ENCODE measurements at places on chromosomes 5 and 9.

GRCh38 chr9:117704024-117704575, at the start of gene TLR4:
TSS of gene TLR4 (plus strand) at chr9:117704403. CDS start at chr9:117704473, 70 bp downstream.
- no peak for DNase-seq

GRCh38 chr5:21919414-21920022, 933.6 kb downstream of the CDH12 start:
- DNase-seq, result no peak

DNA sequence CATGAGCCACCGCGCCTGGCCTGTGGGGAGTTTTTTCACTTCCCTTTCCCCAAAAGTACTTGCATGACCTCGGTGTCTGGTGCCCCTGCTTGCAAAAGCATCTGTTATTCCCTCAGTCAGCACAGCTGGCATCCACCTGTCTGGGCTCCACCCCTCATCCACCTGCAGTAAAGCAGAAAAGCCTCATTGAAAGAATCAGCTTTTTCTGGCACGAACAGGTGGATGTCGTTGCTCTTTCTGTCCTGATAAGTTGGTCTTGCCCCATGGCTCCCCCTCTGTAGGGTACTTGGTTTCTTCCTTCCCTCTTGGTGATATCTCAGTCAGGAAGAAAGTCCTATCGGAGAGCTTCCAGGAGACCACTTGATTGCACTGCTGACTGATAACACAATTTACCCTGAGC, 37.4 kb downstream of the WWC1 start:
- no peak for DNase-seq

DNA sequence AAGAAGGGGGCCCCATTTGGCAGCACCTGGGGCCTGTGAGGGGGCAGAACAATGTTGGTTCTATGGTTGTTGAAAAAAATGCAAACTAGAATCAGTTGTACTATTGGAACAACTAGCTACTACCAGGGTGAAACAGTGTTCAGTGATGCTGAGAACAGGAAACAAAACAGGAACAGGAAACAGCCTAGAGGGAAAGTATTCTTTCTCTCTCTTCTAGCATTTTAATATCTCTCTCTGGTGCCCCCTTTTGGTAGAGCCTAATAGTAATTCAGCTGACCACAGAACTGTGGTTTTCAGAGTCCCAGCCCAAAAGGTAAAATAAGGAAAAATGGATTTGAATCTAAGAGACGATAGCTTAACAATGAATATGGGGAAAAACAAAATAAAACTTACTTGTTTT, 138.0 kb upstream of the KCNN2 start:
- no peak for DNase-seq

GRCh38 chr5:93579692-93580062, 1.3 kb downstream of the NR2F1-AS1 start:
- no peak for DNase-seq
